ENCODE measurements at places on chromosomes 6 and 20.
A peak's percentile ranks its signal among the peaks of the same experiment; 100 is the strongest.

- DNase-seq: peak; percentile 81
Observed at GRCh38 chr6:27146706-27147505, 100.6 kb upstream of the PRSS16 start.

GRCh38 chr6:16320533-16321340, 82.3 kb downstream of the GMPR start:
- peak; percentile 71 for DNase-seq

- DNase-seq: no peak
Observed at GRCh38 chr20:49380337-49380780, 102.1 kb downstream of the KCNB1 start.

DNA sequence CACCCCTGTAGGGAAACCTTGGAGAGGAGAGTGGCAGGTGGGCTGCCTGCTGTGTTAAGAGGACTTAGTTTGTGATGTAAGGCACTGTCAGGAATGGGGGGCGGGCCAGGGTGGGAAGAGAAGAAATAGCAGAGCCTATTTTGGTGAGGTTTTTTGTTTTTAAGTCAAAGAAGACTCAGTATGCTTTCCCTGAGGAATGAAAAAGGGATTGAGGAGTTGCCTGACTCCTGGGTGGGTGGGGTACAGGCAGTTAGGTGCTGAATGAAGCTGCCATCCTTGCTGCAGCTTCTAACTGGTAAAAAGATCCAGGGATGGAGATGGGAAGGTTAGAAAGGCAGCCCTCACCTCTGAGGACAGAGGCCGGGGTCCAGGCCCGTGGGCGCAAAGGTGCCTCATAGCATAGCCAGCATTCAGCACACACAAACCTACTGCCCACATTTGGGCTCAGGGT, 37.9 kb downstream of the PLCG1 start:
- no peak for DNase-seq

GRCh38 chr20:42611889-42612837, 577.5 kb downstream of the PTPRT start:
- no peak for DNase-seq

- no peak for DNase-seq
Observed at GRCh38 chr6:38151580-38152500, 332.3 kb downstream of the ZFAND3 start.
